CD4-positive, alpha-beta T cell treated with Interleukin-10 for 1 hour (primary cell): ENCODE measurements at places on chromosomes 13 and 19.
A peak's percentile ranks its signal among the peaks of the same experiment; 100 is the strongest.

- peak; percentile 68 for DNase-seq
Observed at GRCh38 chr19:34336781-34337271, 28.2 kb upstream of the GPI start.

- DNase-seq, result no peak
Observed at GRCh38 chr13:73273745-73274144, 214.9 kb downstream of the KLF5 start.

GRCh38 chr19:30535011-30535410, 162.8 kb downstream of the ZNF536 start:
- DNase-seq, result no peak

DNA sequence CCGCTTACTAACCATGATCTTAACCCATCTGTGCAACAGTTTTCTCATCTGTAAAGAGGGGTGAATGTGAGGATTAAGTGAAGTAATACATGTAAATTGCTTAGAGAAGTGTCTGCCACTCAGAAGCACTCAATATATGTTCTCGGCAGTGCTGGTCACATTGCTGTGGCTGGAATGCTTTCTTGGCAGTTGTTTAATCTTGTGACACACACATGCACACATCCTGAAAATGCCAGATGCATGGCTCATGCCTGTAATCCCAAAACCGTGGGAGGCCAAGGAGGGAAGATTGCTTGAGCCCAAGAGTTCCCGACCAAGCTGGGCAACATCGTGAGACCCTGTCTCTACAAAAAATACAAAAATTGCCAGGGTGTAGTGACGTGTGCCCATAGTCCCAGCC, 4.9 kb upstream of the DMKN start:
- no peak for DNase-seq
